ENCODE measurements at places on chromosomes 5 and 9.
A peak's percentile ranks its signal among the peaks of the same experiment; 100 is the strongest.

DNA sequence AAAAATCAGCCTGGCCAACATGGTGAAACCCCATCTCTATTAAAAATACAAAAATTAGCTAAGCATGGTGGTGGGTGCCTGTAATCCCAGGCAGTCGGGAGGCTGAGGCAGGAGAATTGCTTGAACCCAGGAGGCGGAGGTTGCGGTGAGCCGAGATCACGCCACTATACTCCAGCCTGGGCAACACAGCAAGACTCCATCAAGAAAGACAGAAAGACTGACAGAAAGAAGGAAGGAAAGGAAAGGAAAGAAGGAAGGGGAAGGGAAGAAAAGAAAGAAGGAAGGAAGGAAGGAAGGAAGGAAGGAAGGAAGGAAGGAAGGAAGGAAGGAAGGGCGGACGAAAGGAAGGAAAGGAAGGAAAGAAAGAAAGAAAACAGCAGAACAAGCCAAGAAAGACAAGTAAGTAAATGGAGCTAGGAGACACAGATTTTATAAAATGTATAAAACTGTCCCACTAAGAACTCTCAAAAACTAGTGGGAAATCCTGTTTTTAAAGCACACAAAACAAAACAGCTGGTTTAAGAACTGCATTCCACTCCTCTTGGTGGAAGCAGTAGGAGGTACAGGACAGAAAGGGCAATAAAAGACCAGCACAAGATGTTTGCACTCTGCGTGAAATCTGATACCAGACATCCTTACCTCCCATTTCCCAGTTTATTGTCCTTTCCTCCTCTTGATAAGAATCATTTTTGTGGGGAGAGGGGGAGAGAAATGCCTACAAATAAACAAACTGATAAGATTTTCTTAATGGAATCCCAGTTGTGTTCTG is 46.7 kb downstream of the MYO10 start:
- DNase-seq, result no peak

DNA sequence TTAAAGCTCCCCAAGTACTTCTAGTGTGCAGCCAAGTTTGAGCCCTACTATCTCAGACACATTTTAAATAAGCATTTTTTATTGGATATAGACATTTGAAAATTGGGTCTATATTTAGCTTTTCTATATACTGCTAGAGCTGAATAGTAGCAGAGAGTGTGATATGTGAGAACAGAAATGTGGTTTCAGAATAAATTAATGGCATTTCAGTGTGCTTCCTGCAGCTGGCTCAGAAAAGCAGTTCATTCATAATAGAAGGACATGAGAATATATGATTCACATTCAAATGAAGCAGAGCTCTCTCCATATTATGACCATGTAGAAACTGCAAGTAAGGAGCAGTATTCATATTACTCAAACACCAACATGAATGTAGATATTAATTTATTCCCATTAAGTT is 464.0 kb downstream of the PTPRD start:
- DNase-seq, result no peak

- no peak for DNase-seq
Measured at GRCh38 chr5:171953860-171954701, 52.4 kb downstream of the FBXW11 start.

GRCh38 chr5:1205255-1206180 is 4.1 kb downstream of the SLC6A19 start:
- DNase-seq, result no peak

DNA sequence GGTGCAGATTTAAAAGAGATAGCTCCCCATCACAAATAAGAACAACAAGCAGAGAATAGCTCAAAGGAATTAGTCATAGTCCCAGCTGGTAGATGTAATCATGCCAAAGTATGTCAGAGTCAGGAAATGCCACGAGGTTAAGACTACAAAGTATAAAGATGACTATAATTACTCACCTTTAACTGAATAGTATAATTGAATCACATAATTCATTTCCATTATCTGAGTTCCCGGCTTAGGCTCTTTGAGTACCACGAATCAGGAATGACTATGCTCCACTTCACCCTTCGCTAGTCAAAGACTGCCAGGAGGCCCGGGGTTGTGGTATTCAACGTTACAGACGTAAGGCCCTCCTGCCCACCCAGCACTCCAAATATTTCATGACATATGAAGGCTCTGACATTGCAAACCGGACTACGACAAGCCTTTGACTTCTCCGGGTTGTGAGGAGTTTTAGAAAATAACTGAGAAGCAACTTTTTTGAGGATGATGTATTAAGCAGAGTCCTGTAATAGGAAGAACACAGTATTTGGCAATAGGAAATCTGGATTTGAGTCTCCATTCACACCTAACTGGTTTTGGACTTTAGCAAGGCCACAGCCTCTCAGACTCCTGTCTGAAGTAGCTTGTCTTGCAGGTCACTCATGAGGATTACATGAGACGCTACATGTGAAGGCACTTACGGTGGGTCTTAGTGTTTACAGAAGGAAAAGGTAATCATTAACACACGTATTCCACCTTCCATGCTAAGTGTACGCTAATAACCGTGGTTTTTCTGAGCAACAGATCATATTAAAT is 64.6 kb downstream of the ENC1 start:
- DNase-seq, result peak; percentile 30

GRCh38 chr5:4570047-4570995 is 569.8 kb upstream of the ADAMTS16 start:
- no peak for DNase-seq
